ENCODE measurements at places on chromosomes 1 and 21. TPM values are rescaled to one million over a fixed set of nuclear protein-coding genes. Genes with fewer than 3 reads are reported as not detected.

Gene GNAI3
- 19.9 TPM for total RNA-seq

Gene FAAH
- total RNA-seq: 2.0 TPM

Gene TAS1R1
- total RNA-seq: not detected

Gene FBXO42
- total RNA-seq: 11.6 TPM

Gene TTC34
- 0.28 TPM for total RNA-seq

Gene S100B
- total RNA-seq: 0.28 TPM

Gene CYP2J2
- total RNA-seq: not detected

Gene IQGAP3
- 2.8 TPM for total RNA-seq

Gene COL24A1
- total RNA-seq: 0.56 TPM

Gene BTG2
- 14.7 TPM for total RNA-seq

Gene TSPAN1
- 0.56 TPM for total RNA-seq

Gene IL19
- not detected for total RNA-seq

Gene OR14A16
- not detected for total RNA-seq

Gene SHISA4
- 18.0 TPM for total RNA-seq

Gene MSH4
- total RNA-seq: 0.38 TPM

Gene HES3
- total RNA-seq: not detected

Gene RGS2
- 48.5 TPM for total RNA-seq

Gene DCST1
- total RNA-seq: not detected

Gene SELL
- 1.1 TPM for total RNA-seq

Gene LMX1A
- total RNA-seq: not detected

Gene FALEC
- not detected for total RNA-seq

Gene LCE1D
- not detected for total RNA-seq

Gene ZNHIT6
- 12.1 TPM for total RNA-seq

Gene MARK1
- total RNA-seq: 2.5 TPM

Gene ATPAF1
- 40.6 TPM for total RNA-seq
